ENCODE measurements at places on chromosomes 3 and 15.

GRCh38 chr3:71389911-71390573, 193.5 kb downstream of the FOXP1 start:
- DNase-seq: peak; percentile 32

- peak; percentile 88 for DNase-seq
Observed at GRCh38 chr3:64267721-64268604, 42.7 kb upstream of the PRICKLE2 start.

DNA sequence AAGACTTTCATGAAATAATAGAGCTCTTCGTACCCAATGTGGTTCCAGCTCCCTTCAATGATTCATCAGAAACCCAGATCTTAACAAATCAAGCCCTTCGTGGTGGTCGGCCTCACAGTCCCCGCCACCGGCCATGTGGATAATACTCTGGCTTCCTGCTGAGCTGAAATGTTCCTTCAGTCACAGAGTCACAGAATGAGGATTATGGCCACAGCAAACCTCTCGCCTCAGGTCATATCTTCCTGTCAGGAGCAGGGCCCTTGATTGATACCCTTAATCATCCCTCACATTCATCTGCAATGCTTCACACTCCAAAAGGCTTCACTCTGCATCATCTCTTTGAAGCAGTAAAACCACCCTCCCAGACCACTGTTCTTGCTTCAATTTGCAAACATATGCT, 452.6 kb downstream of the OCA2 start:
- no peak for DNase-seq

GRCh38 chr3:38367779-38368178, 21.2 kb downstream of the XYLB start:
- DNase-seq: no peak

- DNase-seq: no peak
Observed at GRCh38 chr15:60424006-60424405, 26.2 kb upstream of the ANXA2 start.

GRCh38 chr3:61315871-61316270, 64.6 kb upstream of the FHIT start:
- DNase-seq: peak; percentile 35

DNA sequence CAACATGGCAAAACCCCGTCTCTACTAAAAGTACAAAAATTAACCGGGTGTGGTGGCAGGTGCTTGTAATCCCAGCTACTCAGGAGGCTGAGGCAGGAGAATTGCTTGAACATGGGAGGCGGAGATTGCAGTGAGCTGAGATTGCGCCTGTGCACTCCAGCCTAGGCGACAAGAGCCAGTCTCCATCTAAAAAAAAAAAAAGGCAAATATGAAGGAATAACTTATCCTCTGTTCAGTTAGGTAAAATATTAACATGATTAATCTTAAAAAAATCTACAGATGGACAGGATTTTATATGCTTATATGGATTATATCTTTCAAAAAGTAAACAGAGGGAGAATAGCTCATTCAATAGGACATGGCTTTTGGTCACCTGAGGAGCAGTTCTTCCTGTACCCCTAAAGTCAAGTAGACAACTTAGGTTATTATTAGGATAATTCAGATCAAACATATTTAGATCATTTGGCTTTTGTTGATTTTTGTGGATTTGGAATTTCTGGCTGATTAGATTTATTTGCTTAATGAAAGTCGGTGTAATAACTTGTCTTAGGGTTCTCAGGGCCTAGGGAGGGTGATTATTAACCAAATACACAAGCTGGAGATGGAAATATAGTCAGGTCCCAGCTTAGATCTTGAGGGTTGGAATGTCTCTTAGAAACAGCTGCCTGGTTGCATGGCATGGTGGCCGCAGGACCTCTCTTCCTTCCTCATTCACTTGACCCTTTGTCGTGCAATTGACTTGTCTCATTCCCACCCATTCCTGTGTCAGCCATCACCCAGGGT, 82.1 kb upstream of the ONECUT1 start:
- no peak for DNase-seq

Measured in GM23248 (cell line).